Stimulated activated CD4-positive, alpha-beta T cell treated with anti-CD3 and anti-CD28 coated beads, Interleukin-4, amount 100 ng/mL, for 24 hours (primary cell): ENCODE measurements at places on chromosomes 12 and 14.

GRCh38 chr12:58955849-58956248, 35.5 kb upstream of the LRIG3 start:
- DNase-seq = no peak

DNA sequence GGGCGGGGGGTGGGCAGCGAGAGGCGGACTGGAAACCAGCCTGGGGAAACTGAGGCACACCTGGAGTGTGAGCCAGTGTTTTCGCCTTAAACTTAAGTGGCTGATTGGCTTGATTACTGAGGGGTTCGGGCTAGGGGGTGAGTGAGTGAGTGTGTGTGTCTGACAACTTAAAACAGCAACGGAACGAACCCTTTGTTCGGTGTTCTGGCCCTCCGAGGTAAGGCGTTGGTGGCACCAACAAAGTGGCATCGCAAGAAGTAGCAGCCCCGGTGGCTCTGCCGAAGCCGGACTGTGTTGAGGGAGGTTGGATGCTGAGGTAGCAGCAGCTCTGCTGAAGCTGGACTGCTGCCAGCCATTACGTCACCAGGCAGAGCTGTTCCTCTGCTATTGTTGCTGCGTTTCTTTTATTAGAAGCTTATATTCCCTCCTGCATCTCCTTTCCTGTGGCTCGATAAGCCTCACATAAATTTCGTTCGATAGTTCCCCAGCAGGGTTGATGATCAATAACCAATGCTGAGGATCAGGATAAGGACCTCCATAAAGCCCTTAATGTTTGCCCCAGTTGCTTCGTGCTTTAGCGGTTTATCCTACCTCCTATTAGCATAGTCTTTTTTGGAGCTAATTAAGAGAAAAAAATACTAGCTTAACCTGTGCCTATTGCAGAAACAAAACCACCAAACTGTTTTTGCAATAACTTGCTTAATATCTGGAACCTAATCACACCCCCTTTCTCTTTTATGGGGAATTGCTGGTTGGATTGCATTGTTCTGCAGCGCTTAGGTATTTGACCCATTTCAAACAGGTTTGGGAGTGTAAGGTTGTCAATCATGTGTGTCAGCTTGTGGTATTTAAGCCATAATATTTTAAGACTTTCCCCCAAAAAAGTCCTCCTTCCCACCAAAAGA, 1.3 kb downstream of the GPR137C start:
- peak; percentile 79 for DNase-seq

GRCh38 chr12:113424915-113425823, 3.0 kb downstream of the SDSL start:
- peak; percentile 58 for DNase-seq

DNA sequence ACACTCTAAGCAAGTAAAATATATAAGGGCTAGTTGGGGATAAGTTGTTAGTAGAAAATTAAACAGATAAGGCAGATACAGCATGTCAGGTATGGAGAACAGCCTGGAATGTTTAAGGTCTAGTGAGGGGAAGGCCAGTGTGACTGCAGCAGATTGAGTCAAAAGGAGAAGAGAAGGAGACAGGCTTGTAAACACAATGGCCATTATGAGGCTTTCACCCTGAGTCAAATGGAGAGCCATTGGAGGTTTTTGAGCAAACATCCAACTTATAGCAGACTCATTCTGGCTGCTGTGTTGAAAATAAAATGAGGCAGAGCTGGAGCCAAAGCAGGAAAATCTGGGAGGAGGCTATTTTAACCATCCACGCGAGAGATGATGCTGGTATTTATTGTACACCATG, 142.0 kb downstream of the DUSP6 start:
- no peak for DNase-seq

GRCh38 chr14:92539875-92540274, 26.3 kb downstream of the RIN3 start:
- DNase-seq = no peak

- no peak for DNase-seq
Measured at GRCh38 chr12:40228727-40229126, 3.9 kb downstream of the LRRK2 start.

- DNase-seq = no peak
Measured at GRCh38 chr12:104049278-104049902, 597 bp downstream of the GLT8D2 start.

GRCh38 chr12:113921430-113921829, 44.7 kb downstream of the RBM19 start:
- DNase-seq = no peak

GRCh38 chr12:74999474-74999873, 210.2 kb downstream of the KCNC2 start:
- no peak for DNase-seq

- DNase-seq = no peak
Measured at GRCh38 chr14:55117803-55118441, 11.1 kb upstream of the LGALS3 start.

- DNase-seq = no peak
Measured at GRCh38 chr12:68148261-68148951, 11.1 kb downstream of the IFNG start.

DNA sequence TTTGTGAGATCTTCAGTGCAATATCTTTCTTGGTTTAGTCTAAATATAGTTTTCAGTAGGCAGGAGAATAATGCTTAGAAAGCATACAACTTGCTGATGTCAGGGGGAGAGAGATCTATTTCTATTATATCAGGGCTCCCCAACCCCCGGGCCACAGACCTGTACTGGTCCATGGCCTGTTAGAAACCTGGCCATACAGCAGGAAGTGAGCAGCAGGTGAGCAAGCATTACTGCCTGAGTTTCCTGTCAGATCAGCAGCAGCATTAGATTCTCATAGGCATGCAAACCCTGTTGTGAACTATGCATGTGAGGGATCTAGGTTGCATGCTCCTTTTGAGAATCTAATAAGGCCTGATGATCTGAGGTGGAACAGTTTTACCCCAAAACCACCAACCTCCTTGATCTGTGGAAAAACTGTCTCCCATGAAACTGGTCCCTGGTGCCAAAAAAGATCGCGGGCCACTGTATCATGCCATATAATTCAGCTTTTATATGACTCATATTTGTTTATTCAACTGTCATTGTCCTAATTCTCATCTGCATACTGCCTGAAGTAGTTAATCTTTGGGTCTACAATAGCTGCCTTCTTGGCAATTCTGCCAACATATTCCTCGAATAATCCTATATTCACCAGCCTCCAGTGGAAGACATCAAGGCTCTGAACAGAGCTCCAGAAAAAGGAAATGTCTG, 163.6 kb upstream of the DYRK2 start:
- DNase-seq = no peak

GRCh38 chr14:20490563-20490962, 14.8 kb upstream of the RNASE10 start:
- DNase-seq = no peak

- DNase-seq = no peak
Measured at GRCh38 chr12:15322164-15323061, at the start of gene PTPRO. TSS of gene PTPRO (plus strand) at chr12:15322508.
